ENCODE measurements at places on chromosomes 5 and 9.

- no peak for DNase-seq
Measured at GRCh38 chr5:57097526-57097925, 76.3 kb upstream of the GPBP1 start.

DNA sequence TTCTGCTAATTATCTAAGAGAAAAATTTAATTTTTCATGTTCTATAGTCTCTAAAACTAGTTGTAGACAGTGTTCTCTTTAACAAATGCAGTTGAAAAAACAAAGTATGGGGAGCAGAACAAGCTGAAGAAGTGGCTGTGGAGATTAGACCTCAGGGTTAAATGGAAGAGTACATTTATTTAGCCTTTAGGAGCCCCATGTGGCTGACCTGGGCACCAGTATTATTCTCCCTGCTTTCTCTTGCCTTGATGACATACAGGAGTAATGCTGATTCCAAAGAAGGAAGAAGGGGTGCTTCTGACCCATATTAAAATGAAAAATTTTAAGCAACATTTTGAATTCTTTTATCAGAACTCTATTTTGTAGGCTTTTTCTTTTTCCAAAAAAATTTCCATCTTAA, 312.3 kb upstream of the RIOK2 start:
- no peak for DNase-seq

GRCh38 chr5:3342271-3343100, 253.1 kb upstream of the IRX1 start:
- no peak for DNase-seq

GRCh38 chr9:90645721-90646120, 3.1 kb upstream of the DIRAS2 start:
- DNase-seq: no peak

DNA sequence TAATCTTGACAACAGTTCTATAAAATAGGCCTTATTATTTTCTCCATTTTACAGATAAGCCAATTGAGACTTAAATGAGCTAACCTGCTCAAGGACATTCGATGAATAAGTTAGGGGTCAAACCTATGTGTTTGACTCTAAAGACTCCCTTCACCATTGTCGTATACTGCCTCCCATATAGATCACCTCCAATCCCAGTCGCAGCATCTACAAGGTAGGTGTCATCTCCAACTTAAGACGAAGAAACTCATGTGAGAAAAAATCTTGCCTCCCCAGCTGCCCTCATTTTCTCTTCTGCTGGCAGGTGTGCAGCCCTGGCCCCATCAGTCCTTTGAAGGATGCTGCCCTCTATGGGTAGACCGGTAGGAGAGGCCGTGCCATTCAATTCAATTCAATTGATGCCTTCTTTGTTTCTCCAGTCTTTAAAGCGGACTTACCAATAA, 75.2 kb upstream of the SMARCA2 start:
- DNase-seq: no peak

DNA sequence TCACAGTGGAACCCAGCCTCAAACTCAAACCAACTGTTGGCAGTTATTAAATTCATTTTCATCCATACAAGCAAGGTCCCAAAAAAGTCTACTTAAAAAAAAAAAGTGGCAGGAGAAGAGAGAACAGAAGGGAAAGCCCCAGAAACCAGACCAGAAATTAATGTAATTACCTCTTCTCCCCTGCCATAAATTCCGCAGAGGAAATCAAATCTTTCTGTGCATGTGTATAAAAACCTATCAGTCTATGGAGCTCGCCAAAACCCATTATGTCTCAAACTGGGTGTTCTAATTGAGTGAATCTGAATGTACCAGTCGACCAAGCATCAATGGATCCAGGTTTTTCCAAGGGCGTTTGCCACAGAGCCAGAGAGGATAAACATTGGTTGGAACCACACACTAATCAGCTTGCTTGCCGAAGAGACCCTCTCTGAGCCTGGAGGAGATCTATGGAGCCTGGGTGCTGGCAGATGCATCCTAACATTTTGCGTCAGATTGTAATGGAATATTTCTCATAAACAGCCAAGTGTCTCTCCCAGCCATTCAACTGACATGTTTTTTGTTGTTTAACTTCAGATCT, 7.9 kb upstream of the HAND1 start:
- no peak for DNase-seq

GRCh38 chr5:10537624-10538023, 26.2 kb upstream of the ANKRD33B start:
- no peak for DNase-seq

GRCh38 chr9:114604989-114605388, 6.1 kb upstream of the TMEM268 start:
- DNase-seq: no peak

DNA sequence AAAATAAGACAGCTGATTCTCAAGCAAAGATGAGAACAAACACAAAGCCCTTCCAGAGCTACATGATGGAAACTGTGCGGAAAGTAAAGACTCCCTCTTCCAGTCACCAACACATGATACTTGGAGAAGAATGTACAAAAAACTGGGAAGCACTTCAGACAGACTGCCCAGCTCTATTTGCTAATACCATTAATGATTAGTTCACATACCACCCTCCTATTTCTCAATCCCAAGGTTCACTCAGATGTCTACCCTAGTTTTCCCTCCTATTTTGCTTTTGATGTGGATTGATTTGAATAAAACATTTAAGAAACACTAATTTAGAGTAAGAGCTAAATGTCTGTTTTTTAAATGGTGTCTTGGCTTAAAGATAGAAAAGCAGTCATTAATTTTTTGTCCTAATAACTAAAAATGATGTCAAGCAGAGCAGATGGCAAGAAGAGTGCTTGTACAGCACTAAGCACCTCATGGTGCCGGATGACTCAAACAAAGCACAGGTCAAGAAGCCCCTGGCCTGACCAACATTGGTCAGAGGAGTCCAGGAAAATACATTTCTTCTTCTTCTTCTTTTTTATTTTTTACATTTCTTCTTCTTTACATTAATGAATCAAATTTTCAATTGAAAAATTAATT, 639.4 kb downstream of the PDE4D start:
- no peak for DNase-seq

DNA sequence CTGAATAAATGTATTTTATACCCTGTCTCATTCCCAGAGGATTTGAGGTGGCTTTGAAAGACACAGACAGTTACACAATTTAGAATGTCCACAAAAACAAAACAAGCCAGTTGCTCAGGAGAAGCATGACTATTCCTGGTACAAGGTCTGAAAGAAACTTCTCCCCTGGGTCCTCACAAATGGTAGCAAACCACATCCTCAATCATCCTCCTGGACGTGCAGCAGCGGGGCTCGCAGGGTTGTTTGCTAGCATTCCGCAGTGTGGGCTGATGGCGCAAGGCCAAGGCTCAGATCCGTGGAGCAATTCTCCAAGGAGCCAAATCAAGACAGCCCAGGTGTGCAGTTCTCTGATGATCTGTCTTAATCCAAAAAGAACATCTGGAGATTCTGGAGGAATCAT, 210.3 kb downstream of the ACTL7B start:
- no peak for DNase-seq

GRCh38 chr9:38074441-38074961, 5.5 kb upstream of the SHB start:
- no peak for DNase-seq

DNA sequence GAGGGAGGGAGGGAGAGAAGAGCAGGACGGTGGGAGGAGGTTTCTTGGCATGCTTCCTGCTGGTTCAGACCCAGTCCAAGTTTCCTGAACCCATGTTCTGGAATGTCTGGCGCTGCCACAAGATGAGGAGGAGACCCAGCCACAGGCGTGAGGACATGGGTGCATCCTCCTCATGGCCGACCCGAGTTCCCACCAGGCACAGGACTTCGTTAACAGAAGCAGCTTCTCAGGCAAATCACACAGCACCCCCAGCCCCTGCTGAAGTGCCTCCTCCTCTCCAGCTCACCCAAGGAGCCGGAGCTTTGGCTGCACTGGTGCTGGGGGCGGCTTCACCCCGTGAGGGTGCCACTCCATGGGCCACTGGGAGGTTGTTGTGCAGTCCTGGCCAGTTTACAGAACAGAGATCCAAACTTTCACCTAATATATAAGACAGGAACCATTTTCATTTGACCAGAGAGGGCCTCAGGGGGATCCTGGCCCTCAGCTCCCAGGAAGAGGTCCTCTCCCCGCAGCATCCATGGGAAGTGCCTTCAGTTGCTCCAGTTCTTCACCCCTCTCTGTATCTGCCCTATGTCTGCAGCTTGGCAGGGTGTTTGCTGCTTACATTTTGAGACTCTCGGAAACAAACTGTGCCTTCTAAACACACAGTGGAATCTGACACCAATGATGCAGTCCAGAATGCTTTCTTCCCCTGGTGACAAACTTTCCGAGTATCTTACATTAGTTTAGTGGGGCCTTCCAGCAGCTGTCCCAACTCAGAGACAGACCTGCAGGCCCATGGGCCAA, 10.2 kb upstream of the NKD2 start:
- DNase-seq: no peak

GRCh38 chr5:5364932-5365331, 57.5 kb upstream of the ICE1 start:
- no peak for DNase-seq

GRCh38 chr9:120137186-120137840, 442.7 kb downstream of the CDK5RAP2 start:
- DNase-seq: no peak

DNA sequence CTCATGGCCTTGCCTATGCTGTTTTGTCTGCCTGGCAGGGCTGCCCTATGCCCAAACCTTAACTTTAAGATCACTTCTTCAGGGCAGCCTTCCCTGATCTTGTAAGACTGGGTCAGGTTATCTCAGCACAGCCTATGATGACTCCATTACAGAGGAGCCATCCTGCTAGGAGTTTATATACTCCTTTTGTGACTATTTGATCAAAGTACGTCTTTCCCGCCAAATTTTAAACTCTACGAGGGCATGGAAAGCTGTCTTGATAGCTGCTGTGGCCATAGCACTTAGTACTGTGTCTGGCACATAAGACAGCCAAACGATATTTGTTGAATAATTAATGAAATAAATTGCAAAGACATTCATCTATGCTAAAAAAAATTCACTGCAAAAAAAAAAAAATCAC, 60.6 kb downstream of the PPP2R2B start:
- DNase-seq: no peak

DNA sequence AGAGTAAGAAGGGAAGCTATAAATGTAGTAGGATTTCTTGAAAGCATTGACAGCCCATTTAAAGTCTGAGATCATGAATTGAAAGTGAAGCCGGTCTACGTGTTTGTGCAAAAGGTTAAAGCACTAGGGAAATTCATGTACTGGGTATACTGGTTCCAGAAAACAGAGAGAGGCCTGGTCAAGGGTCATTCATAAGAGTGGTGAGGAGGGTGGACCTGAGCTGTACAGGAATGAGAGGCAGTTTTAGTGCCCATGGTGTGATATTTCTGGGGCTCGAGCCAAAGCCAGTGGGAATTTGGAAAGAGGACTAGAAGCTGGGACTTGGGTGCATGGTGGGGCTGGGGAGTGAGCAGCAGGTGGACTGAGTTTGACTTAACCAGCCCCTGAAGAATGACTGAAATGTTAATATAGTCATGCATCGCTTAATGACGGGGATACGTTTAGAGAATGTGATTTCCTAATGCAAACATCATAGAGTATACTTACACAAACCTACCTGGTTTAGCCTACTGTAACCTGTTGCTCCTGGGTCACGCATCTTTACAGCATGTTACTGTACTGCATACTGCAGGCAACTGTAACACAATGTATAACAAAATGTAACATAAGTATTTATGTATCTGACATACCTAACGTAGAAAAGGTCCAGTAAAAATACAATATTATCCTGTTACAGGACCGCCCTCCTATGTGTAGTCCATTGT, 173.0 kb downstream of the MAST4 start:
- DNase-seq: no peak

DNA sequence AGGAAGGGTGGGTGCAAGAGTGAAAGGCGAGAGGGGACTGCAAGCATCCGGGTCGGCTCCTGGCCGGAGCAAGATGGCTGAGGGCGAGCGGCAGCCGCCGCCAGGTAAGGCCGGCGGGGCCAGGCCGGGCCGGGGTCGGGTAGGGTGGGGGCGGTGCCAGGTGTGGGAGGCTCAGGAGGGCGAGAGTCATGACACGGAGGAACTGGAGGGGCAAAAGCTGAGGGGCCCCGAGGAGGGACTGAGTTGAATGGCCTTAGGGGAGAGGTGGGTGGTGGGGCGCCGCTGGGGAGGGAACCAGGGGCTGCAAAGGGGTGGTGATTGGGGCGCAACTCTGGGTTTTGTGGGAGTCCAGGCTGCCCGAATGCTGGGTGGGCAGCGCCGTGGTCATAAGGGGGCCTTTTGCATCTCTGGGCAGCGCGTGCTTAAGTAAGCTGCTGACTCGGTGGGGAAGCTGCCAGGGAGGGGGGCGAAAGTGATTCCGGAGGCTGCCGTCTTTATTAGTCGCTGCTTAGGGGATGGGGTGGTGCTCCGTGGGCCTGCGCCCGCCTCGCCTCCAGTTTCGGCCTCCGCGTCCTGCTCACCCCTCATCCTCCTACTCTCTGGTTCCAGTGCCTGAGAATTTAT, 425 bp downstream of the PTPA start:
- DNase-seq: peak; percentile 58

DNA sequence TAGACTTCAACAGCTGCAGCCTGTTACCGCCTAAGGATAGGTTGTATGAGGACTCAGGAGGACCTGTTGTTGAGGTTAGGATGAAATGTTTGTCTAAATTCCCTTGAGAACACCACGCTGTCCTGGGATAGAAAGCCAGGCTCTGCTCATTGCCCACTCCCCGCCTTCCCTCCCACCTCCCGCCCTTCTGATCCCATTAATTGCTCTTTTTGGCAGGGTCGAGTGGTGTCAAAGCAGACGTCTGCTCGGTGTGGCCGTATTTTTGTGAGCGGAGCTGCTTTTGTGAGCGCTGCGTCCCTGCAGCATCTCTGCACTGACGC, 62.3 kb downstream of the SPATA31C2 start:
- no peak for DNase-seq

DNA sequence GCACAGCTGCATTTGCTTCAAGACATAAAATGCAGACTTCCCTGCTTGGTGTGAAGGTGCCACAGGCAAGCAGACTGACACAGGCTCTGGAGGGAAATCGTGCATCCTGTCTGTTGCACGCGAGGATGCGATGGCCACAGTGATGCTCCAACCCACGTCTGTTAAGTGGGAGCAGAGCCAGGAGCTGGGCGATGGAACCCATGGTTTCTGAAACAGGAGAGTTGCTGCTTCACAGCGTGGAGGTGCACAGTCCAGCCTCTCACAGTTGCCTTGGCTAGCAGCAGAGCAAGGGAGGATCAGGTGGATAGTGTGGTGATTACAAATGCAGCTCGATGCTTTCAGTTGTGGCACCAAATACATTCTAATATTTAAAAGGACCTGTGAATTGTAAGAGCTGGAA, 108.8 kb downstream of the TENT4A start:
- DNase-seq: no peak

- no peak for DNase-seq
Measured at GRCh38 chr5:160166069-160166972, 47.1 kb upstream of the PWWP2A start.

DNA sequence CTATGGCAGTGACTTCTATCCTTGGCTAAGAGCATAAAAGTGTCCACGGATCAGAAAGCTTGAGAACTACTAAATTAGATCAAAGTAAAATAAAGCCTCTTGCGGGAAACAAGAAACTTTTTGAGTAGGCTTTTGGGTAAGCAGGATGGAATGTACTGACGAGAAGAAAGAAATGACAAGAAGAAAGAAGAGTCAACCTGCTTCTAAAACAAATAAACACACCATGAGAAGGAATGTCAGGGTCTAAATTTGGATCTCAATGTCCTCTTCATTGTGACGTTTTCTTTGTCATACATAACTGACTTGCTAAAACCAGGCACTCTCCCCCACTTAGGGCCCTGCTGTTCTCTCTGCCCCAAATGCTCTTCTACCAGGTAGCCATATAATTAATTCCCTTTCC, 290.1 kb upstream of the PTGER4 start:
- DNase-seq: no peak
